ENCODE measurements at places on chromosomes 16 and 17.
A peak's percentile ranks its signal among the peaks of the same experiment; 100 is the strongest.

- no peak for DNase-seq
Observed at GRCh38 chr17:4806456-4806776, 536 bp upstream of the PLD2 start.

DNA sequence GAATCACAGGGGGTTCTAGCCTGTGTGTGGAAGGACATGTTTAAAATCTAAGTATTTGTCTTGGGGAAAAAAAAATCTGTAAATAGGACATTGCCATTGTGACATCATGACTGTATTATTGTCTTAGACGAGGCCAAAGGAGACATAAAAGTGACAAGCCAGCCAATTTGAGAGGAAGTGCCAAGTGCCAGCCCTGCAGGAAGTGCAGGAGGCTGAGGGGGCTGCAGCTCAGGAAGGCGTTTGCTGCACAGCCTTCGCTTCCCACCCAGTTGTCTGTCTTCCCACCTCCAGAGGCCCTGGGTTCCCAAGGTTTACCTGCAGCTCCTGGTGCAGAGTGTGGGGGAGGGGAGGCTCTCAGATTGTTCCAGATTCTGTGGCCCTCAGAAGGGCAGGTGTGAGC lies 1.3 kb downstream of the ADCY7 start:
- DNase-seq, result no peak

DNA sequence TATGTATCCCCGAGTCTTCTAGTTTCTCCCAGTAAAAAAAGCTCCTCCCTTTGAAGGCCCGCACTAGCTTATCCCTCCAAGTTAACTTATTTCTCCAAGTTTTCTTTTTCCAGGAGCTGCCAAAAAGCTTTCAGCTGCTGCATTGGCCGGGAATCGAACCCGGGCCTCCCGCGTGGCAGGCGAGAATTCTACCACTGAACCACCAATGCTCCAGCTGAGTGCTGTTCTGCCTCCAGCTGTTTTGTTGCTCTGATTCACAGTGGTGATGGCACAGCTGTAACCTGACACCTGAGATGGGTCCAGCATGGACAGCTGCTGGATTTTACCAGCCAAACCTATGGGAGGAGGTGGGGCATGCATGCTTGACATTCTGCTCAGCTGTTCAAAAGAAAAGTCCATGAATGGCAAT lies 22.1 kb downstream of the VAC14 start:
- peak; percentile 77 for DNase-seq

- DNase-seq, result no peak
Observed at GRCh38 chr17:8474826-8475225, 39.1 kb downstream of the NDEL1 start.

GRCh38 chr17:49439673-49440571 lies 25.2 kb upstream of the PHB1 start:
- DNase-seq, result no peak

DNA sequence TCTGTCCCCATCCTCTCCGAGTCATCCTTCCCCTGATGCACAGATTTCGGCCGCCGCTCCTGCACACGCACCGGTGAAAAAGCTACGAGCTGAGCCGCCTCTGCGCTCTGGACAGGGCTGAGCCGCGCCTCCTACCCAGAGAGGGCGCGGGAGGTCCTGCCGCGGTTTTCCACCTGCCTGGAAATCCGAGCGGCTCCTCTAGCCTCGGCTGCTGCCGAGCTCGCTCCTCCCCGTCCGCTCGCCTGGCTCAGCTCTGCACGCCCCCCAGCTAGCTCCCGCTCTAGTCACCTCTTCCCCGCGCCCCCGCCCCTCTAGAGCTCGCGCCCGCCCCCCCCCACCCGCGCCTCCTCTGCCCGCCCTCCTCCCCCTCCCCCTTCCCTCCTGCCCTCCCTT lies 198 bp upstream of the SHISA9 start:
- DNase-seq, result no peak

DNA sequence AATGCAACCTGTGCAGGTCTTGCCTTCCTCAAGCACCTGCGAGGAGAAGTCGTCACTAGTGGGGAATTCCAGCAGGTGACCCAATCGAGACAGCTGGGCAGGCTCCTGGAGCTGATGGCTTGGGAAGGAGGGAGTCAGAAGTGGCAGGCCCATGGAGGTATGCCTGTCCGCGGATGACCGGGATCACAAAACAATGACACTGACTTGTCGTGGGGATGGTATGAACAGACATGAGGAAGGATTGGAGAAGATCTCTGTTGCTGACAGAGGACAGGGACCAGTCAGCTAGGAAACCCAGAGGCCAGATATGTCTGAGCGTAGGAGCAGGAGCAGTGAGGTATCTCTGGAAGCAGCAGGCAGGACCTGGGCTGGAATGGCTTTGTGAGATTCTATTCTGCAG lies 233.3 kb downstream of the SOX9 start:
- no peak for DNase-seq

- DNase-seq, result no peak
Observed at GRCh38 chr17:76981545-76982295, 113.5 kb downstream of the MGAT5B start.

- DNase-seq, result no peak
Observed at GRCh38 chr16:77895962-77896361, 107.6 kb downstream of the VAT1L start.

- no peak for DNase-seq
Observed at GRCh38 chr16:49849754-49850108, 6.2 kb downstream of the ZNF423 start.

Measured in GM04504 (cell line).